ENCODE measurements at places on chromosomes 2 and 18.

DNA sequence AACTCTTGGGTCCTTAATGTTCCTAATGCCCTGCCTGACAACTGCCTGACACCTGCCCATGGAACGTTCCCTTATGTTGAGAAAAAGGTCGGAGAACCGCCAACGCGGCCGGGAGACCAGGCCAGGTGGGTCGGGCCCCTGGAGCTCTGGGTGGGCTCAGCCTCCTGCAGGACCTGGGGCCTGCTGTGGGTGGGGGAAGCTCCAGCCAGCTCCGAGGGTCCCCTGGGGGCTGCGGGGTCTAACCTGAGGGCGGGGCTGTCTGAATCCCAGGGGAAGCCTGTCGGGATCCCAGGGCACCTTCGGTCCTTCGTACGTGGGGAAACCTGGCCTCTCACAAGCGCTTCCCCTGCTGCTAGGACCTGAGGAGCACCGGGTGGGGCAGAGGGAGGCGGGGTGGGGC is 296.0 kb downstream of the NDUFA10 start:
- no peak for DNase-seq

DNA sequence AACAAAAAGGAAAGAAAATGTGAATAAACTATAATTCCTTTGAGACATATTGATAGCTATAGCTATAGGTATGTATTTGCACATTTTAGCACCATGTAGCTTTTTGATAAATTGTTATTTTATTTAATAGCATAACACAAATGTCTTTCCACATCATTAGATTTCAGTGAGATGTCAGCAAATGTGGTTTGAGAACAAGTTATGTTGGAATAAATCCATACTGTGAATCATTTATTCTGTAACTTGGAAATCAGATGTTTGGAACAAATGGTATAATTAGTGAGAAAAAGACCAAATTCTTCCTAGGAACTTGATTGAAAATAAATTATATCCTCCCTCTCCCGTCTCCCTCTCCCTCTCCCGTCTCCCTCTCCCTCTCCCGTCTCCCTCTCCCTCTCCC is 62.8 kb downstream of the NABP1 start:
- peak; percentile 64 for DNase-seq

- no peak for DNase-seq
Measured at GRCh38 chr18:9658087-9658641, 43.8 kb upstream of the PPP4R1 start.

GRCh38 chr2:233241803-233242202 is 9.7 kb upstream of the ATG16L1 start:
- DNase-seq, result no peak

DNA sequence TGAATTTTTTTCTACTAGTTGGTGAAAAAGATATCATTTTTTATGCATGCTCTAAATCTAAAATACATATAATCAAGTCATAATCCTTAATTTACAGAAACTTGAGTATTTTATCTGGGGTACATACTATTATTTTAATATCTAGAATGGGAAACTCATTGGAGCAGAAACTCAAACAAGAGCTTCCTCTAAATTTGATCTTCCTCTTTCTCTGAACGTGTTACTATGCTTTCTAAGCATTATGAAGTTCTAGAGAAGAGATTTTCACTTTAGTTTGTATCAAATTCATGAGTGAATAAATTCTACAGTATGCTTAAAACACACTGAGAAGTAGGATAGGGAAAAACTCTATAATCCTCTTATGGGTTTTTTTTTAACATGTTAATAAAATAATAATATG is 20.6 kb upstream of the SLC38A11 start:
- no peak for DNase-seq

DNA sequence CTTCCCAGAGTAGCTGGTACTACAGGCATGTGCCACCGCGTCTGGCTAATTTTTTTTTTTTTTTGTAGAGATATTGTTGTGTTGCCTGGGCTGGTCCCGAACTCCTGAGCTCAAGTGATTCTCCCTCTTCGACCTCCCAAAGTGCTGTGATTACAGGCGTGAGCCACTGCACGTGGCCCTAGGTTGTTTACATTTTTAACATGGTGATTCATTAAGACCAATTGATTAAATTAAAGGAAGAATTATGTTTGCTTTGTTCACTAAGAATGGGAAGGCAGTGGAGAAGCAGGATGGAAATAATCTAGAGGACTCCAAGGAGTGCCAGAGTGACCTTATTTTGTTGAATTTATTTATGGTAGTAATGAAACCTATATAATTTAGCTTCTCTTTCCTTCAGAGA is 7.5 kb downstream of the LCLAT1 start:
- DNase-seq, result peak; percentile 42

GRCh38 chr2:204072443-204073324 is 136.1 kb downstream of the ICOS start:
- peak; percentile 5 for DNase-seq

GRCh38 chr2:238106339-238106697 is 6.2 kb downstream of the ESPNL start:
- no peak for DNase-seq

- no peak for DNase-seq
Measured at GRCh38 chr2:101231240-101231639, 21.4 kb upstream of the CNOT11 start.
